ENCODE measurements at places on chromosomes 3 and 15.

GRCh38 chr3:56890448-56891091, 88.8 kb upstream of the ARHGEF3 start:
- DNase-seq, result no peak

DNA sequence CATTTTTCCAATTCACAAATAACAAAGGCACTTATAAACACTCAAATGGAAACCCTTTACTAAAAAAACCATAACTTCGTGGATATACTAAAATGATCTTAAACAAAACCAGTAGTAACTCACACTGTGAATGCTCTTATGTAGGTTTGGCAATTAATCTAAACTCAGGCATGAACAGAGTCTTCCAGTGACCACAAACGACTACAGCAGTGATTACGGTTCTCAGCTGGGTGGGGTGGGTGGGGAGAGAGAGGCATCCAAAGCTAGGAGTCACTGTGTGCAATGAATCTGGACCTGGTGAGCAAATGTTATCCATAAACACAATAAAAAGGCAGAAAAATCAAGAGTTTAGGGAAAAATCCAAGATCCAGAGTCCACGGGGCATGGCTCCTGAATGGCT, 21.3 kb downstream of the SLC12A8 start:
- no peak for DNase-seq

DNA sequence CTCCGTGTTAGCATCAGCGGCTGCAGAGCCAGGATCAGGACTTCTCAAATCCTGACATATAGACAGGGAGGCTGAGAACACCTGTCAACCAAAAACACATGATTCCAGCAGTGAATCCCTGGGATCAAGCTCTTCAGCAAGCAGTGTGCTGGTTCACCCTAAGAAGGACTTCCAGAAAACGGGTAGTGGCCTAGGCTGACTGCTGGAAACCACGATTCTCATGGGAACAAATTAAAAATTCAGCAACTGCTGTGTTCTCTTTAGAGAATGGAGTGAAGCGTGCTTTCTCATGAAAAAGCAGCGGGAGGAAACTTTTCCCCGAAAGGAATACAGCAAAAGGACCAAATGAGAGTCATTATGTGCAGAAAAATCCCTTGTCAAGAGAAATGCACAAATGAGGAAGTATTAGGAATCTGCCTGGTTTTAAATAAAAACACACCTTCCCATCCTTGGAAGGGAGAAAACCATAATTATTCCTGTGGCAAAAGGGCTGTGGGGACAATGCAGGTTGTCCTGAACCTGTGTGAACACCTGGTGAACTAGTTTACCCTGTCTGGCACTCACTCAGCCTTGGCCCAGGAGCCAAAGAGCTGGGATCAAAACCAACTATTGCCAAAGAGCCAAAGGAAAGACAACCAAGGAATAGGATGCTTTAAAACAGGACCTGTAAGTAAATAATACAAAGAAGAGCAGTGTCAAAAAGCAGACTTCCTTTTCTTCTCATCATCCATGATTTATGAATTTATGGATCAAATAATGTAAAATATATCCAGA, 13.4 kb downstream of the IL12A start:
- no peak for DNase-seq

DNA sequence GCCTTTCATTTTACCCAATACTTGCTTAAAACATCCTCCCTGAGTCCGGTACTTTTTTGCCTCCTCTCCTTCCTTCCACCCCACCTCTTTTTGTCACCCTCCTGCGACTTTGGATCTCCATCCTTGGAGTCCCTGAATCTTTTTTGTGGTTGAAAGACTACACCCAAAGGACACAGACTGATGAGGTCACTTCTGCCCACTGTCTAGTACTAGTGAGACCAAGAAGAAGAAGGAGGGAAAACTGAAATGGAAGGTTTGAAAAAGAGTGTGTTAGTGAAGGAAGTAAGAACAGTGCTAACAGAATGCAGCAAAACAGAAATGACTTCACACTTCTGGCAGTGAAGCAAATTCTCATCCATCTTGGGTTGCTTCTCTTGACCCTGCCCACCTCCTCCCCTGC, 6.6 kb downstream of the B3GNT5 start:
- no peak for DNase-seq

DNA sequence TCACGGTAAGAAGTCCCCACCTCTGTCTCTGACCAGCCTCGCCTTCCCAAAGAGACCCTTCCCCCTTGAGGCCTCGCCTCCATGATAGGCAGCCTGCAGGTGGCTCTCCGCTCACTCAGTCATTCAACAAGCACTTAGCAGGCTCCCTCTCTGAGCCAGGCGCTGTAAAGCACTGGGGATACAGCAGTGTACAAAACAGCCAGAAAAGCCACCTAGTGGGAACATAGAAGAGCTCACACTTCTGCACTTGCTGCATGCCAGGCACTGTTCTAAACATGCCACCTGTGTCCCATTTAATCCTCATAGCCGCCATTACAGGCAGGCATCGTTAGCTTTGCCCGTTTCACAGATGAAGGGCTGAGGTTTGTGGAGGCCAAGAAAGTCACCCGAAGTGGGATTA, 56.0 kb downstream of the SEMA3G start:
- peak; percentile 24 for DNase-seq

GRCh38 chr3:64063207-64063982, 40.1 kb upstream of the PSMD6 start:
- DNase-seq, result peak; percentile 55

GRCh38 chr3:126147147-126147931, 33.0 kb downstream of the ALDH1L1 start:
- no peak for DNase-seq

DNA sequence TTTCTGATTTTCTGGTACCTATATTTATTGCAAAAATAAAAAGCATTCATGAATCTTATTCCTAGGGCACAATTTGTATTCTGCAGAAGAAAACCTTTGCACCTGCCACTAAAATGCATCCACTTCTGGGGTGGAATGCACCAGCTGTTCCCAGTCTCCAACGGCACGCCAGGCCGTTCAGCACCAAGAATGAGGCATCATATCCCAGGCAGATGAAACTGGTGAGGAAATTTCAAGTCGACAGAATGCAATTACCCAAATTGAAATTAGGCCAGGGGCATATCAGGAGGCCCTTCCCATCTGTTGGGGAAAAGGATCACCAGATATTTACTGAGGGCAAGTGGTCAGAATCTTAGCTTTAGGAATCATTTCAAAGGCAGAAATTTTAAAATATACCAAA, 13.6 kb upstream of the RBMS3 start:
- DNase-seq, result no peak

- DNase-seq, result no peak
Observed at GRCh38 chr15:74386496-74387140, 19.2 kb upstream of the CYP11A1 start.

- peak; percentile 30 for DNase-seq
Observed at GRCh38 chr15:31296646-31297574, 29.7 kb upstream of the KLF13 start.

DNA sequence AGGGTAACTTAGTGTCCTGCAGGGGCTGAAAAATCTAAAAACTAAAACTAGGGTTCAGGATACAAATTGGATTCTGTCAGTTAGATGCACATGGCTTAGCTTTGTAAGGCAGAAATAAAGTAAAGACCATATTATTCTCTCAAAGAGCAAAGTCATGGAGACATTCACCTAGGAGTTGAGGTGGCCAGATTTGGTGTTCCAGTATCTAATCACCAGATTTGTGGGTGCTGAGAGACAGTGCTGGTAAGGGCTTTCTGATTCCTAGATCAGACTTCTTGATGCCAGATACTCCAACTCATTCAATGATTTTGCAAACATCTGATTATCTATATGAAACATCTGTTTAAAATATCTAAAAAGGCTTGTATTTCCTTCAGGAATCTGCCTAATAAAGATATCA, 28.3 kb upstream of the TBC1D5 start:
- no peak for DNase-seq

- no peak for DNase-seq
Observed at GRCh38 chr3:122513386-122514122, 1.2 kb downstream of the KPNA1 start.

- DNase-seq, result no peak
Observed at GRCh38 chr3:193701953-193702635, 109.1 kb downstream of the OPA1 start.

- peak; percentile 92 for DNase-seq
Observed at GRCh38 chr3:160413613-160414248, 14.3 kb downstream of the SMC4 start.

DNA sequence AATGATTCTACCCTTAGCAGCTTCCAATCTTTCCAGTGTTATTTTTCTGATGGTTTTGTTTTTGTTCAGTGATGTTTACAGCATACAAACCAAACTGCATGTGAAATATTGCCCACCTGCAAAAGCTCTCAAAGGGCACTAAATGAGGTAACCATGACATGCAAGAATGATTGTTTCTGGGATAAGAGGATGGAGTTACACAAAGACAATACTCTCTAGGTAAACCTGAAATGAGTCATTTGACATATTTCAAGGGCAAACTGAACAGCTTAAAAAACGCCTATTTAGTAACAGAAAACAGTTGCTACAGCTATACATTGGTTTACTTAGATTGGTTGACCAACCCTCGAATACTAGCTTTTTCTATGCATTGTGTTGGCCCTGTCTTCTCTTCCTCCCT, 481.7 kb downstream of the ZPLD1 start:
- no peak for DNase-seq

DNA sequence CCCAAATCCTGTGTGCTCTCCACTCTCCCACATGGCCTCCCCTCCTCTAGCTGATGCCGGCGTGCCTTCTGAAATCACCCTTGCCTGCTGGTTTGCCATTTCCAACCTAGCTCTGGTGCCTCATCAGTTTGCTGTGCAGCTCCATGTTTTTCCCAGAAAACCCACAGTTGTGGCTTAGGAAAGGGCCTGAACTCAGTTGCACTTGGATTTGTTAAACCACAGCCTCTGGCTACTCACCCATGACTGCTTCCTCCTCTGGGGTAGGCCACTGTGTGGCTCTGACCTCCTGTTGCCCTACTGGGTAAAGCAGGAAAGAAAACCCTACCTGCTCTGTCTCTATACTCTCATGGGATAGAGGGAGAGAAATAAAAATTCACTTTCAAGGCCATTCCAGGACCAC, 97.3 kb downstream of the DAPK2 start:
- DNase-seq, result no peak

All from choroid plexus epithelial cell (primary cell).